OCI-M1 (cell line): ENCODE measurements at places on chromosomes 1 and 21.

DNA sequence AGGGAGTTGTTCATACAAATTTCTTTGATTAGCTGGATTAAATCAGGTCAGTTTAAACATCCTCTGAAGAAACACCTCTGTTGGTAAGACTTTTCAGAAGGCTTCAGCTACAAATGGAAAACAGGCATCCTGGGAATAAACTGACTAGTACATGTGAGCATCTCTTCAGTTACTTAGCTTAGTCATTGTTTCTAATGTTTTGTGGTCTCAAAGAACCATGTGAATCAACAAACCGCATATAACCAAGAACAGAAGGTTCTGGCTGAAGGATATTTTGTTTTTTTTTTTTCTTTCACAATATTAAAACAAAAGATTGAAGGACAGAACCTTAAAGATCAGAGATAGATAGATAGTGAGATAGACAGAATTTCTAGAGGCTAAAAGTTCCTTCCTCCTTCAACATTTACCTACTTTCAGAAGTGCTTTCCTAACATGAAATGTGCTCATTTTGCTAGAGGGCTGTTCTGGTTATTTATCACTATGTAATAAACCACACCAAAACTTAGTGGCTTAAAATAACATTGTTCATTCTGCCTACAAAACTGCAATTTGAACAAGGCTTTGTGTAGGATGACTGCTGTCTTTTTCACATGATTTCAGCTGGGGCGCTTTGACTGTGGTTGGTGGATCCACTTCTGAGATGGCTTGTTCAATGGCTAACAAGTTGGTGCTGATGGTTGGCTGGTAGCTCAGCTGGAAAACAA is 119.8 kb upstream of the PTGFR start:
- peak; percentile 28 for DNase-seq

DNA sequence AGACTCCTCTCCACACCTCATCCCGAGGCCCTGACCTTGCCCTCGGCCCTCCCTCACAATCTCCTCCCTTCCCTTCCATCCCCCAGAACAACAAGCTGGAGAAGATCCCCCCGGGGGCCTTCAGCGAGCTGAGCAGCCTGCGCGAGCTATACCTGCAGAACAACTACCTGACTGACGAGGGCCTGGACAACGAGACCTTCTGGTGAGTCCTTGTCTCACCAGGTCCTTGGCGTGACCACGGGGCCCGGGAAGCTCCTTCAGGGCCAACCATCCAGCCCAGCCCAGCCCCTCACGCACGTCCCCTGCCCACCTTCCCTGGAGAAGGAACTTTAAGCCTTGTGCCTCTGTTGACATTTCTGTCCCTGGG is 15.6 kb downstream of the PODN start:
- no peak for DNase-seq

GRCh38 chr1:103496014-103496635 is 29.4 kb upstream of the RNPC3 start:
- DNase-seq, result no peak

- no peak for DNase-seq
These were observed 25.6 kb downstream of the HHIPL2 start for GRCh38 chr1:222522105-222522915.

DNA sequence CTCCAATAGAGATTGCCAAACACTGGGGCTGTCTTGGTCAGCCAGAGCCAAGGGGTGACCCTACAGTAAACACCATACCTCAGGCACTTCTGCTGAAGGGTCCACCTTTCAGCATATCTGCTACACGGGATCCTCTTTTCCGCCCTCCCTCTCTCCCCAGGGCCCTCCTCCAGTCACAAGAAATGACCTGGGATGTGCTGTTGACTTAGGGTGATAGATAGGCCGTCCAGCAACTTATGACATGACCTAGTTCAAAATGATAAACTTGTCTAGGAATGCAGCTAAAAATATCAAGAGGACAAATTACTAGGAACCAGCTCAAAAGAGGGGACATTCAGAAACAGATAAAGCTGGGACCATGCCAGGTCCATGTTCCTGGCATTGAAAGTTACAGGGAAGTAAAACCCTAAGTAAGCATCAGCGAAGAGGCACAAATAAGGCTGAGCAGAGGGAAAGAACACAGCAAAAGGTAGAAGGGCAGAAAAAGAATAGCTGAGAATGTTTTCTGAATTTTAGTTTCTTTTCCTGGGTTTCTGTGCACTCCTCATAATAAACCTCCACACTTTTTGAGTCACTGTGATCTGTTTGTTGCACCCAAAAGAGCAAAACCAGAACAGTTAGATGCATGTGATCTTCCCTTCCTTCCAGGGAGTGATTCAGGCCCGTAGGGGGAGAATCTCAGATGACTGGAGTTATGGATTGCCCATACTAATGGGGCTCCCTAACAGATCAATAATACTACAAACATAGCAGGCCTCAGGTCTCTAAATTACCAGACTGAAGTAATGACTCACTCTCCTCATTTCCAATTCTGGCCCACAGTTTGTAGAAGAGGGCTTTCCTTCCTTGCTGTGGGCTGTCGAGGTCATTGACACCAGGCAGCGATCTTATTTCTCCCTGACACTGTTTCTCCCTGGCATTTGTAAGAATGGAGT is 48.9 kb upstream of the F3 start:
- DNase-seq, result no peak

DNA sequence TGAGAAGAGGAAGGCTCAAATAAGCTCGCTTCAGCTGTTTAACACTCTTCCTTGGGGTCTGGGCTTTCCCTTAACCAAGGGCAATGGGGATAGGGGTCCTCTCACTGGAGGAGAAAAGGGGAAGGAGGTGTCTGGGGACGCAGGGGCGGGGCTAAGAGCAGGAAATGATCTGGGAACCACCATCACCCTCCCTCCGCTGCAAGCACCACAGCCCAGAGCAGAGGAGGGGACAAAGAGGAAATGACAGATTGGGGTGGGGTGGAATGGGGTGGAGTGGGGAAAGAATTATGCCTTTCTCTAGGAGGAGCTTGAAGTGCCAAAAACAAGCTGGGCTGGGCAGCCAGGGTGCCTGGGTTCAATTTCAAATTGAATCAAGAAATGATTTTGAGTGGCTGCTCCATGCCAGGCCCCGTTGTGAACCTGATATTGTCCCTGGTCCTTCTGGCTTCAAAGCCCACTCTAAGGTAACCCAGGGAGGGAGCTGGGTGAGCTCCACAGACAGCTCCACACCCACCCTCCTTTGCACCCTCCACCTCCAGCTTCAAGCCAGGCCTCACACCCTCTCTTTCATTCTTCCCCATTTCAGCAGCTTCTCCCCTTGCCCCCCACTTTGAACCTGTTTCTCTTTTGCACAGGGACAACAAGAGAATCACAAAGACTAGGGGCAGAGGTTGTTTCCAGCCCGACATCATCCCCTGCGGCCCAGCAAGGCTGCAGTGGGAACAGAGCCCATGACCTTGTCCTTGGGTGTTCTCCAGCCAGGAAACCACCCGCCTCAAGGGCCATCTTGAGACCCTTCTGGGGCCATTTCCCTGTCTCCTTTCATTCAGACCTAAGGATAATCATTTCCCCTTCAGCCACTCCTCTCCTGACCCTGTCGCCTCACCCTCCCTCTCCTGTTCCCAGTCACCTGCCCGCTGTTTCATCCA is 1.1 kb downstream of the ARHGAP30 start:
- DNase-seq, result peak; percentile 83

- no peak for DNase-seq
These were observed 327.7 kb downstream of the PTPRC start for GRCh38 chr1:198966519-198966918.

DNA sequence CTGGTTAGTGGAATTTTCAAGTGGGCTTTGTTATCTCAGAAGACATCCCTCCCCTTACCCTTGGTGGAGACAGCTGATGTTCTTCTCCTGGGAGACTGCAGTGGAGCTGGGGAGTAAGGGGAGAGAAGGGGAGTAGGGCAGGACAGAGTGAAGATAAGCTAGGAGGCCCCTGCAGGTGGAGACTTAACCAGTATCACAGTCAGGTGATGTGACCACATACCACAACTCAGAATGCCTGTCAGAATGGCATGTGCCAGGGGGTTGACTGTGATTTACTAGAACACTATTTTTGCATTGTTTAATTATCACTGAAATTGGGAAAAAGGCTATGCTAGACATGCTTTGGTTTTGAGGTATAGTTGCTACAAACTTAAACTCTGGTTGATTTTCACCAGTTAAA is 124.6 kb downstream of the NRDC start:
- no peak for DNase-seq

DNA sequence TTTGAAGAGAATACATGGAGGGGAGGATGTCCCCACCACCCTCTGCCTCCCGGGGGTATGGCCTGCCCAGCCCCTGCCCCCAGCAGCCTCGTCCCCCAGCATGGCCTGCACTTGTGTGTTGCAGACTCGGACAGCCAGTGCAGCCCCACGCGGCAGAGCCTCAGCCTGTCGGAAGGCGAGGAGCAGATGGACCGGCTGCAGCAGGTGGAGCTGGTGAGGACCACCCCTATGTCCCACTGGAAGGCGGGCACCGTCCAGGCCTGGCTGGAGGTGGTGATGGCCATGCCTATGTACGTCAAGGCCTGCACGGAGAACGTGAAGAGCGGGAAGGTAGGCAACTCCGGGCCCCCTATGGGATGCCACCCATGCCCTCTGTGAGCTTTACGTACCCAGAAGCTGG is 59.5 kb upstream of the TMEM51 start:
- DNase-seq, result no peak

- DNase-seq, result no peak
These were observed 479.4 kb upstream of the PKN2 start for GRCh38 chr1:88204612-88205167.

DNA sequence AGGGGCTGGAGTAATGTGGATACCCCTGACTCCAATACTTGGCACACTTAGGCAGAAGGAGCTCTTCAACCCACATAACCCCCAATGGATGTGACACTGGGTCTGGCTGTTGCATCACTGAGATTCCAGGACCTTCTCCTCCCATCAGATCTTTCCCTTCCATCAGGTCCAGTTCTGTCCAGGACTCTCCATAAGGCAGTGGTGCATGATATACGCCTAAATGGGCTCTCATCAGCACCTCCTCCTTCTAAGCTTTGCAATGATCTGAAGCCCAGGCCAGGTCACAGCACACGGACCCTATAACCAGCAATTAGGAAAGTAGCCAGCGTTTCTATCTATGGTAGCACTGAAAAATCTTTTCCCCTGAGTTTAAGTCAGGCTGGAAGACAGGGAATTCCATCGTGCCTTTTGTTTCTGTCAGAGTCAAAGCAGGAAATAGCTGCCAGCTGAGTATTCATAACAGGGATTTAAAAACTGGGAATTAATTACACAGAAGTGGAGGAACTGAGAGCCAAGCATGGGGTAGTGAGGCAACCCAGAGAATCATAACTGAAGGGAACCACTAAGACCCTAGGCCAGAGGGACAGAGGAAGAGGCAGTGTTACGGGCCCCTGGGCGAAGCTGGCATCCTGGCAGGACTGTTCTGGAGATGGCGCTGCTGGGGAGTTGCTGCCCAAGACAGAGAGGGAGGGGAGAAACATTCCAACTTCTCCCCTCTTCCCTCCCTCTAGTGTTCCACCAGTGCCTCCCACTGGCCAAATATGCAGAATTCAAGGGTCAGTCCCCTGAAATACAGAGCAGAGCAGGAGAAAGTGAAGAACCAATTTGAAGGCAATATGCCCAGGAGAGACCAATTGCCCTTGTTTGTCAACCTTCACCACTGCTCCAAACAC is 37.5 kb upstream of the HOOK1 start:
- DNase-seq, result no peak

DNA sequence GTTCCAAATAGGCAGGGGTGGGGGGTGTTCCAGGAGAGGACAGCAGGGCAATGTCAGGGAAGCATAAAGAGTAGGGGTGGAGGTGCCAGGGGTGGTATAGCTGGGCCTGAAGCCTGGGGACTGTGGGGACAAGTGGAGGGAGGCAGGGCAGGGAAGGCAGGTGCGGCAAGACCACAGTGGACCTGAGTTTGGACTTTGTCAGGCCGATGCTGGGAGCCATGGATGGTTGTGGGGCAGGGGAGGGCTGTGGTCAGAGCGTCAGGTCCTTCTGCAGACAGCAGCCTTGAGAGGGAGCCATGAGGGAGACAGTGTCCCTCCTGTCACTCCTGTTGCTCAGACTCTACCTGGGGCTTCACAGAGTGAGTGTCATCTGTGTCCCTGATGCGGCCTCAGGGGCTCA is 320.3 kb downstream of the PTPRU start:
- DNase-seq, result no peak

DNA sequence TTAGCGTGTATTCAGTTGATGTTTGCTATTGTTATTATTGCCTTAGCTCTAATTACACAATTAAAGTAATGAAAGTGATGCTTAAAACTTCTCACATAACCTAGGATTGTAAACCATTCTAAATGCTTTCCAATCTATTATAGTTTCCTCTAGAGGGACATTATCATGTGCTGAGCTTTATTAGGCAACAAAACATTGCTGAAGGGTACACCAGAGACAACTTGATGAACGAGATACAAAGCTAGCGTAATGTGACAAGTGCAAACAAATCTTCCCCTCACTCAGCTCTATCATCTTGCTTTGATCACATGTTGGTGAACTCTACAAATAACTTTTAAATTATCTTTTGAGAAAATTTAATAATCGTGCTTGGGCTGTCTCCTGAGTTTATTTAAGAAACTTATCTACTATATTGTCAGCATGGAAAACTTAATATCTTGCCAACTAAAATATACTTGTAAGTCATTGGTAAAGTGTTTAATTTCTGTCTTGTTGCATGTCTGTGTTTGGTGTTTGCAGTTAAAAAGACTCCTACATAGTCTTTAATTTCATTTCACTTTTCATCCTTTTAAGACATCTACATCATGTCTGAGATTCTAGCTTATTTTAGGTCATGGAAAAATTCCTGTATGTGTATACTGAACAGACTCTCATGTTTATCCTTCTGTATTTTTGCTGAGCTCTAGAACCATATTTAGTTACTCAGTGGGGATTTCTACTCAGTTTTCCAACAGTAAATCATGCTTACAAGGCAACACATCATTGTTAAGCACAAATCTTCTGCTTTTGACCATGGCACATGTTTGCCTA is 104.2 kb upstream of the ADAMTS5 start:
- no peak for DNase-seq

- DNase-seq, result peak; percentile 52
These were observed 707 bp downstream of the PRCC start for GRCh38 chr1:156767879-156768604.

DNA sequence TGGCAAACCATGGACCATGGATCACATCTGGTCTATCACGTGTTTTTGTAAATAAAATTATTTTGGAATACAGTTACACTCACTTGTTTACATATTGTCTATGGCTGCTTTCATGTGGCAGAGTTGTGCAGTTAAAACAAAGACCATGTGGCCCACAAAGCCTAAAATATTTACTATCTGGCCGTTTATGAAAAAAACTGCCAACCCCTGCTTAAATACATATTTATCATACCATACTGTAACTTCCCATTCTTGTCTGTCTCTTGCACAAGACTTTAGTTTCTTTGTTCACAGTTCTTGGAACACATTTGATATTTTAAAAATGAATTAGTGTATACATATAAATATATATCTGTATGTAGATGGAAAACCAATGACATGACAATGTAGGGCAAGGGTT is 141.5 kb downstream of the PAPPA2 start:
- DNase-seq, result peak; percentile 41
